ENCODE measurements at places on chromosomes 3 and 15.

GRCh38 chr15:53875139-53875538 lies 103.1 kb upstream of the UNC13C start:
- DNase-seq, result no peak

- no peak for DNase-seq
Observed at GRCh38 chr15:31305796-31306425, 20.7 kb upstream of the KLF13 start.

- DNase-seq, result peak; percentile 21
Observed at GRCh38 chr3:5264896-5265770, 77.6 kb downstream of the EDEM1 start.

DNA sequence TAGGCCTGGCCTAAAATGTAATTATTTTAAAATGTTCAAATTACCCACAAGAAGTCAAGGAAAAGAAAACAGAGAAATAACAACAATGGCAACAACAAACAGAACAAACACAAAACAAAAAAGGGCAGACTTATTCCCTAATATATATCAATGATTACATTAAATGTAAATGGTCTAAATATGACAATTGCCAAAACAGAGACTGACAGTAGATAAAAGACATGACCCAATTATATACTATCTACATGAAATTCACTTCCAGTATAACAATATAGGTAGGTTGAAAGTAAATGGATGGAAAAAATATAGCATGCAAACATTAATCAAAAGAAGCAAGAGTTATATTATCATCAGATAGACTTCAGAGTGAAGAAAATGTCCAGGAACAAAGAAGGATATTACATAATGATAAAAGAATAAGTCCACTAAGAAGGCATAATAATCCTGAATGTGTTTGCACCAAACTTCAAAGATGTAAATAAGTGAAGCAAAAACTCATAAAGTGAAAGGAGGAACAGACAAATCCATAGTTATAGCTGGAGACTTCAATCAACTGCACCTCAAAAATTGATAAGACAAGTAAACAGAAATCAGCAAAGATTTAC lies 6.5 kb downstream of the SEC22C start:
- DNase-seq, result no peak

DNA sequence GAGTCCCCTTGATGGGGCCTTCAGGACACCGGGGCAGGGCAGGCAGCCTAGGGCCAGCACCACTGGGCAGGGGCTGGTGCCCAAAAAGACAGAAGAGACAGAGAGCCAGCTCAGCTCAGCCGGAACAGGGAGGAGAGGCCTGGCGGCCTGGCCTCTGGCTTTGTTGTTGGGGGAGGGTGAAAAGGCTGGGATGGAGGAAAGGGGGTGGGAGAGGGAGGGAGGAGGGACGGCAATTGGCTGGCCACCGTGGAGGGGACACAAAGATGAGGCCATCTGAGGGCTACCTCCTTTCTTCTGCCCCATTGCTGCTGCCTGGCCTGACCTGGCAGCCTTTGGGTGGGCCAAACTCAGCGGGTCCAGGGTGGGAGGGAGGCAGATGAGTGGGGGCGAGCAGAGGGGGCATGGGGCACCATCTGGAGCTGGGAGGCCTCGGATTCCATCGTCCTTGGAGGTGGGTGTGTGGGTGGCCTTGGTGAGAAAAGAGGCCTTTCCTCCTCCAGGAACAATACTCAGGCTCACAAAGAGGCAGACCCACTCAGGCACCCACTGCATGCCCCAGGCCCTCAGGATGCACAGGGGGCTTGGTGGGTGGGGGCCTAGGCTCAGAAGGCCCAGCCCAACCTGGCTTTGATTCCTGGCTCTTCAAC lies 9.3 kb downstream of the EFCC1 start:
- no peak for DNase-seq

GRCh38 chr3:112123548-112123947 lies 9.5 kb downstream of the GCSAM start:
- DNase-seq, result no peak

GRCh38 chr3:88996691-88997090 lies 110.7 kb upstream of the EPHA3 start:
- DNase-seq, result no peak

Measured in AG09309 (cell line).